ENCODE measurements at places on chromosomes 5 and 9. TPM values are rescaled to one million over a fixed set of nuclear protein-coding genes. Genes with fewer than 3 reads are reported as not detected.

Gene GLDC
- total RNA-seq, result 0.51 TPM

Gene MARVELD2
- total RNA-seq, result 1.3 TPM

Gene PCDH12
- under 0.01 TPM for total RNA-seq

Gene GRXCR2
- total RNA-seq, result not detected

Data from fibroblast of lung (primary cell).